Pulmonary artery endothelial cell (primary cell): ENCODE measurements at places on chromosomes 7 and 10.

GRCh38 chr10:80203835-80204676 lies 1.3 kb downstream of the ANXA11 start:
- DNase-seq = no peak

GRCh38 chr10:88293651-88294230 lies 289.4 kb downstream of the RNLS start:
- no peak for DNase-seq

DNA sequence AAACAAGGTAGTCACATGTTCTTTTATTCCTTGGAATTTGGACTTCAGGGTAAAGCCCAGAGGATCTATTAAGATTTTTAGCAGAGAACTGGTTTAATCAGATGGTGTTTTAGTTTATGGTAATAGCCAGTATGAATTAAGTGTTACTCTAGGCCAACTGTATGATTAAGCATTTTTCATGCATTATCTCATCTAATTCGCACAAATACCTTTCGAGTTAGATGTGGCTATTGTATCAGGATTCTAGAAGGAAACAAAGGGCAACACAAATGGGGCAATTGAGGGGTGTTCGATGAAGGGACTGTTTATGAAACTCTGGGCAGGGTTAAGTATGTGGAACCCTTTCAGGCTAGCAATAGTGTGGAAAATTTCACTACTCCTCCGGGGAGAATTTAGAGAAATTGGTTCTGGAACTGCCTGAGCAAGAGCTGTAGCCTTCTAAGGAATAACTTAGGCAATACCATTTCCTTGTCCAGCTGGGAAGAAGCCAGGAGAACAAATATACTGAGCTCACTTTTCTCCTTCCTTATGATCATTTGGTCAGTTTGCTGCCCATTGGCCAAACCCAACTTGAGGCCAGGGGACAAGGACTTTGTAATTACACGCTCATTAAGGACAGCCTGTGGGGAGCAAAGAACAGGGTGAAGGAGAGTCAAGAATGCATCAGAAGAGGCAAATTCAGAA lies 319.0 kb upstream of the FZD1 start:
- no peak for DNase-seq

- DNase-seq = no peak
These were observed 241.3 kb upstream of the KMT2E start for GRCh38 chr7:104772405-104773345.

DNA sequence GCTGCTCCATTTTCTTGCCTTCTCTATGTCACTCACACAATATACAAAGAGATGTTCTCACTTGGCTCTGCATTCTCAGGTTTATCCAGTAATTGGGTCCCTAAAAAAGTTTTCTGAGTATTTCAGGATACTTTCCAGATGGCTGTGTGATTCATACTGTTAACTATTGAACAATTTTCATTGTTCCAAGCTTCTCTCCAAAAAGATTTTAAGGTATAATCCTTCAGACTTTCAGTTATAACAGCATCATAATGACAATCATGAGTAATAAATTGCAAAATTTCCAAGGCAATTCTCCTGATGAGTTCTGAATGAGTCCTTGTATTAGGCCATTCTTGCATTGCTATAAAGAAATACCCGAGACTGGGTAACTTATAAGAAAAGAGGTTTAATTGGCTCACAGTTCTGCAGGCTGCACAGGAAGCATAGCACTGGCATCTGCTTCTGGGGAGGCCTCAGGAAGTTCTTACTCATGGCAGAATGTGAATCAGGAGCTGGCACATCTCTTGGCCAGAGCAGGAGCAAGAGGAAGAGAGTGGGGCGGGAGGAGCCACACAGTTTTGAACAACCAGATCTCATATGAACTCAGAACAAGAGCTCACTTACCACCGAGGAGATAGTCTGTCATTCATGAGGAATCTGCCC lies 148.1 kb downstream of the SLC16A9 start:
- DNase-seq = no peak

GRCh38 chr7:115230882-115231571 lies 309.1 kb downstream of the MDFIC start:
- peak; percentile 76 for DNase-seq

DNA sequence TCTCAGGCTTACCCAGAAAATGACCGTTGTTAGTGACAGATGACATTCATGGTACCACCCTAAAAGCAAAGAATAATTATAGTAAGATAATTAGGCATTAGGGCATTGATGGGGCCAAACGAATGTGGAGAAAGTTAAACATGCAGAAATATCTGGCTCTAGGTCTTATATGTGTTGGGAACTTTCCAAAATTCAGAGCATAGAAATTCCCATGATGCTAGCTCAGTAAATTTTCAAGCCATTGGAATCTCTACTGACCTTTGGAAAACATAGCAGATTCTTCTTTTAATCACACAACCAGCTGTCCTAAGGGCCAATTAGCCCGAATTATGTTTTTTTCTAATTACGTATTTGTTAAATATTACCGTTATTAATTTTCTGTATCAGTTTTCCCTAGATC lies 136.1 kb downstream of the CREB5 start:
- no peak for DNase-seq

DNA sequence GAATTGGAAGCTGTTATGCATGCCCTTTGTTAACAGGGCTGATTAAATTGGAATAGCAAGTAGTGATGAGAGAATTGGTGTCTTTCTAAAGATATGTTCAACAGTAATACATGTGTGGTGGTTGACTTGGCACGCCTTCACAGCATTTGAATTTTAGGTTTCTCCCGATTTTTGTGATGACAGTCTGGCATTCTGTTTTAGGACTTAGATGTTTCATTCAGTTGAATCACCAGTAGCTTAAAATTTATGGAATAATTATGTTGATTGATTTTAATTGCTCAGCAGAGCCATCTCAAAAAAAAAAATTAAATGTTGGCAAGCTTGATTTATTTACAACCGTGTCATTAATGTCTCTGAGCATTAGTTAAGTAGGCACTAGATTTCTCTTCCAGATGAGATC lies 219.7 kb downstream of the CSTF2T start:
- no peak for DNase-seq
